ENCODE measurements at places on chromosomes 7 and 10. TPM values are rescaled to one million over a fixed set of nuclear protein-coding genes. Genes with fewer than 3 reads are reported as not detected.

DNA sequence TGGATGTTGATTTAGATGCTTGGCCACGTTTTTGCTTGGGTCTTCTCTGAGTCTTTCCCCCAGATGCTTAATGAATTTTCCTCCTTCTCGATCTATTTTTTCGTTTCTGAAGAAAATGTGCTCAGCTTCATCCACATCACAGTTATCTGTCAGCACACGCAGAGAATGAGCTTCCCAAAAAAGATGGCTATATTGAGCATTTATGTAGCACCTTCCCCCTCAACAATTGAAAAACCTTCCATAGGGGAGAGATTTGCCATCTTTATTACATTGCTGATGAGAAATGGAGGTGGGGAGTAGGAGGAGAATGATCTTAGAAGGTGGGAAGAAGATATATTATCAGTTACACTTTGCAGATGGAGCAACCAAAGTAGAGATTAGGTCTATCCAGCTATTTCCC, 228.1 kb upstream of the PHYHIPL start:
- no peak for DNase-seq

GRCh38 chr10:15251791-15252380, 83.4 kb upstream of the NMT2 start:
- DNase-seq: no peak

GRCh38 chr10:19974138-19974537, 157.9 kb downstream of the PLXDC2 start:
- no peak for DNase-seq

DNA sequence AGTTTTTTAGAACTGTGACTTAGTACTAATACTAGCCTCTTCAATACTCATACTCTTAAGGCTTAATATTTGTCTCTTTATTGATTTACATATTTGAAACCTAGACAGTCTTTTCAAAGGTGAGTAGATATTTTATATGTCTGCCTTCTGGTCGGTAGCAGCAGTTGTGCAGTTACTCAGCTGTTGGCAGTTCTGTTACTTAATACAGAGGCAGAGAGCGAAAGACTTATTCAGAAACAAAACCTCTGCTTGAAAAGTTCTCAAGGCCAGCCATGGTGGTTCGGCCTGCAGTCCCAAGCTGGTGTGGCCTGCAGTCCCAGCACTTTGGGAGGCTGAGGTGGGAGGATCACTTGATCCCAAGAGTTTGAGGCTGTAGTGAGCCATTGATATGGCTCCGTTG, 84.2 kb downstream of the AUTS2 start:
- DNase-seq: no peak

DNA sequence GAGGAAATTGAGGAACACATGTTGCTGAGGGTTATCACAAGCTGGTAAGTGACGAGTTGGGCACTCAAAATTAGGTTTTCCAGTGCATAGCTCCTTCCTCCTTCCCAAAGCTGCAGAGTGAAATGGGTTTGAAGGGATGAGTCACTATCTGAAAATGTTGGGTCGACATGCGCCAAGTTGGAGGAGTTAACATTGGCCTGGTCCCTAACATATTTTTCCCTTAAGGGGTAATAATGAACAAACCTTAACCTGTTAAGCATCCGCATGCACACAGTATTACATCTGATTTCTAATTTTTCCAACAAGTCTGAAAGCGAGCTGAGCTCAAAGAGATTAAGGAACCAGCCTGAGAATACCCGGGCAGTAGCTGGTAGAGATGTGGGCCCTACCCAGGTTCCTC, 20.7 kb upstream of the TECTB start:
- DNase-seq: no peak

DNA sequence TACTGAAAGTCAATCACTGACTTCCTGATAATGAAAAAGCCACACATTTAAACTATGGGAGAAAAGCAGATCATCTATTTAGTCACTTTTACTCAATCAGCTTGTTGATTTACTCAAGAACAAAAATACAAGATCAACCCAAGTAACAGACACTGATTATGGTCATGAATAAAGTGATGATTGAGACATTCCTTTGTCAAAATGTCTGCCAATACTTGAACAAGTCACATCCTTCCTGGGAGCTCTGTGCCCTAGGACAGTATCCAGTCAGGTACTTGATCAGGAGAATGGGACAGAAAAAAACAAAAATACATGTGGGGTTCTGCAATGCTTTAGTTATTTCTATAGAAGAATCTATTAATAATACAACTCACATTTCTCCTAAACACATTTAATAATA, 150.0 kb upstream of the NEBL start:
- DNase-seq: no peak

GRCh38 chr10:31709028-31709427, 219.6 kb downstream of the ARHGAP12 start:
- DNase-seq: no peak

GRCh38 chr7:102874166-102874829, 38.5 kb upstream of the LRRC17 start:
- no peak for DNase-seq

DNA sequence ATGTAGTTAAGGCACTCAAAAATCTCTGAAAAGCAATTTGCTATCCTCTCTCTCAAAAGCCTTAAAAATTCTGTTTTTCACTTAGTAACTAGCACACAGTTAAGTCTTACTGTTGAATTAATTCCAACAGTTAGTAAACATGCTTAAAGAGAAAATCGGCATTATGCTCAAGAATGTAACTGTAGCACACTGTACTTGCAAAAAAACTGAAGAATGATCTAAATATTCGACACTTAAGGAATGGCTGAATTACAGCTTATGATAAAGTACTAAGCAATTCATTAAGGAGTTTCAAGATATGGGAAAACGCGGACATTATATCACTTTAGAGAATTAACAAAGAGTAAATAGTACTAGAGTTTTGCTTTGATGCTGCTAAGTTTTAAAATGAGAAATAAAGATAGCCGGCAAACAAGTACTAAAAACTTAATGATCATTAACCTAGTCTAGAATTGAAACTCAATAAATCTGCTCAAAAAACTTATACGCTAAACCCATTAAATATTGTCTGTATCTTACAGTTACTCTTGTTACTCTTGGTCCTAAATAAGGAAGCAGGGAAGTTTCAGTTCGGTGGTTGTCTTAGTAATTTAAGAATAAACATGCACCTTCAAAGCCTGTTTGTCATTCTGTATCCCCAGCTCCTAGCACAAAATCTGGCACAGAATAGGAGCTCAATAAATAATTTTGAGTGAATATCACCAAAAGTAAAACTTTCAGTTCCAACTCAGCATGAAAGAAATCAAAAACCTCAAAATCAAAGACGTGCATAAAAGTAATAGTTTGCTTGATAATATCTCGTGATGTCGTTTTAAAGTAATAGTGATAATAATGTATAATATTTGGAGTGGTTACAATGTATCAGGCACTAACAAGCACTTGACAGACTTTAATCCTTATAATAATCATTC, 1.2 kb downstream of the TRDMT1 start:
- DNase-seq: no peak

DNA sequence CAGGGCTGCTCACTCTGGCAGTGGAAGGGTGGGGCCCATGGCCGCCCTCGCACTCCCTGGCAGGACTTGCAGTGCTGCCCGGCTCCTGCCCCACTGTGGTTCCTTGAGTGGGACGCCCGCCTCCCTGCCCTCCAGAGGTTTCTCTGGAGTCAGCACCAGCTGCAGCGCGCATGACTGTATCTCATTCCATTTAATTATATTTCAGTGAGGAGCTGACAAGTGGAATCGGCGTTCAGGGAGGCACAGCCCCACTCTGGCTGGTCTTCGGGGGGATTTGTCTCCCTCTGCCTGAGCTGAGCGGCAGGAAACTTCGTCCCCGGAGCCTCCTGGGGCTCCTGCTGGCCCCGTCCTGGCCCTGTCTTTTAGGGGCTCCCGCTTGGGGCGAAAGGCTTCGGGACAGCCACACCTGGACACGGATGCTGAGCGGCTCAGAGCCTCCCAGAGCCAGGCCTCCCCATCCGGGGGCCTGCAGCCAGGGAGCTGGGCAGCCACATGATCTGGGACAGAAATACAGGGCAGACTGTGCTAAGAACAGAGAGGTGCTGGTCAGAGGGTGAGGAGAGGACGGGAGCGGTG, 75.3 kb upstream of the NKX6-2 start:
- no peak for DNase-seq

DNA sequence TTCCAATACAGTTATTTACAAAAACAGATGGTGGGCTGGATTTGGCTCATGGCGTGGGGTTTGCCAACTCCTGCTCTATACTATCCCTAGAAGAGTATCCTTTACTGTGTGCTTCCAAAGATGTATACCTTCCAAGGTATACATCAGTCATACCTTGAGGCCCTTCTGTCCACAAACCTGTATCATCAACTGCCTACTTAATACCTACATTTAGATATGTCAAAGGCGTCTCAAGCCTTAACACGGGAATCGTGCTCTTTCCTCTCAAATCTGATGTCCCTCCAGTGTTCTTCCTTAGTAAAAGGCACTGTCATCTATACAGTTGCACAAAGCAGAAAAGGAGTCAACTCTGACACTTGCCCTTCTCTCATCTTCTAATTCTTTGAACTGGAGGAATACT, 36.9 kb downstream of the NAMPT start:
- DNase-seq: no peak

DNA sequence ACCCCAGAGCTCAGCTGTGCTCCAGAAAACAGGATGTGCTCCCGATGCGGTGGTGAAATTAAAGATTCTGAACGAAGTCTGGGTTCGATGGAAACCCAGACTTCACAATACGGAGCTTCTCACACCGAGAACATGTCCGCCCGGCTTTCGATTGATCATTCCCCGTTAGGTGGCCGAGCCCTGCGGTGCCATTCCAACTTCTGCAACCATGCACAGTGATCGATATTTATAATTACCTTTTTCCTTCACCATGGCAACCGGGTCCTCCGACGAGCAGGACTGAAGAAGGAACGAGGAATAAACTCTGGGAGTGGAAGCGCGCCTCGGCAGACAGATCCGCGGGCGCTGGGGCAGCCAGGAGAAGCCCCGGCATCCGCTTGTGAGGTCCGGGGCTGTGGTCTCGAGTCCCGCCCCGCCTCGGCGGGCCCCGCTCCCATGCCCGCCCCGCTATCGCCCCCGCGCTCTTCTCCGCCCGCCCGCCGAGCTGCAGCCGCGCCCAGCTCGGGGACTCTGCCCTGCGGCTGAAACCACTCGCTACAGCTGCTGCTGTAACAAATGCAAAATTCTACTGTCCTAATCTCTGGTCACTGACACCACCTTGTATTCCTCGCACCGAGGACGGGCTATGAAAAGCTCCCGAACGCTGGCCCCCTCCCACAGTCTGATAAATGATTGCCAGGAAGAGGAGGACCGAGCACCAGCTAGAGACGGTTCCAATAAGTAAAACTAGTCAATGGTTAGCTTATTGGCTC, 26.2 kb downstream of the ABLIM1 start:
- DNase-seq: peak; percentile 63

DNA sequence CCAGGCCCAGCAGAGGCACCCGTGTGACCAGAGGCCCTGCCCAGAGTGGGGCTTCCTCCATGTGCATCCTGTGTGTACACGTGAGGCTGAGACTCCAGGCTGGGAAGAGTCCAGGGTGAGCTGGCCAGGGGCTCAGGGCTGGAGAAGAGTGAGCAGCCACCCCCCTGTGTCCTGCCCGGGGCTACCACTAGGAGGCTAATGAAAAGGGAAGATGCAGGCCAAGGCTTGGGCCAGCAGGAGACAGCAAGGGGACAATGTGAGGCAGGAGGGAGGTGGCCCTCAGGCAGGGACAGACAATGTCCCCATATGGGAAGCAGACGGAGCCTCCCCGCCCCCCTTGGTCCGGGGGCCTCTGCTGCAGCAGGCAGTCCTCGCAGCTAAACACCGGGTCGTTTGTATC, 102.0 kb downstream of the HIF1AN start:
- DNase-seq: no peak

GRCh38 chr7:26155531-26156375, 3.8 kb downstream of the NFE2L3 start:
- DNase-seq: no peak

DNA sequence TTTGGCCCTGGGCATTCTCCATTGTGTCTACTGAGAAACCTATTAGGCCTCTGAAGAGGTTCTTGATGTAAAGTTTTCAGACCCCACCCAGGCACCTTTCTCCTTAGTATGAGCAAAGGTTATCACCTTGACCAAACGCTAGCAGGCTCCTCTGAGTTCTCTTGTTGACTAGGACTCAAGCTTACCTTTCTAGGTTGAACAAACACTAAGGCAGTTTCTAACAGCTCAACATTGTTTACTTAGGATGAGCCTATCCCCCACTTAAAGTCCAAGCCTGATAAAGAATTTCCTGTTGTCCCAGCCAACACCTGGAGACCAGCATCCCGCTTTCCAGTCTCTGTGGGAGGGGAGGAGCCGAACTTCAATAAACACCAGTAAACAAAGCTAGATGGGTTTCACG, 26.3 kb upstream of the ITGB8 start:
- DNase-seq: no peak

DNA sequence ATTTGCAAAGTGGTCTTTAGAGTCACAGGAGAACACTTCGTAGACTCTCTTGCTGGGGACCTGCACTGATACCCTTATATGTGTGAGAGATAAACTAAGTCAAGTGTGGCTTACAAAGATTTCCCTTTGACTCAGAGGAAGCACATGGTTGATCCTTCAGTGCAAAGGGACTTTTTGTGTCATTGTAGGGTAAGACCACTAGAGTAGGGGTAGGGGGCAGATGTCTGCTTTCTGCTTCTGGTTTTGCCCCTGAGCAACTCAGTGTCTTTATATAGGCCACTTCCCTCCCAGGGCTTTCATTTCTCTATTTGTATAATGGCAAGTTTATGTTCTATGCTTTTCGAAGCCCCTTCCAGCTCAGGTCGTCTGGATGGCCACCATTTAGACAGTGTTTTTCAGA, 281.7 kb downstream of the SORCS3 start:
- no peak for DNase-seq

DNA sequence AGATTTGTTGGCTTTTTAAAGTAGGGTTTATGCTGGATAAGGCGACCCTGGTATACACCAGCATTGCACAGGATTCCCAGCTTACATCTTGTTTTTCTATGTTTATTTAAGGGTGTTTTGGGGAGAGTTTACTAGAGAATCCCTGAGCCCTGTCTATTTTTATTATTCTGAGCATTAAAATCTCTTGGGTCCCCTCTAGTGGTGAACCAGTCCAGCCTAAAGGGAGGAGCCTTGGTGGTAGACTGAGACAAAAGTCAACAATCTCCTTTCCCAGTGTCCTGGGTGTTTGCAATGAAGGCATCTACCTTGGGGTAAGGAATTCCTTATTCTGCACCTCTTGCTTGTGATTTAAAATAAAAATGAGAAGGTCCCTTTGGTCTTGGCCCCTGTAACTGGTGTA, 38.2 kb downstream of the ANTXRL start:
- DNase-seq: no peak

GRCh38 chr7:23898619-23899018, 188.6 kb downstream of the STK31 start:
- no peak for DNase-seq

GIMAP8 gene
- polyA plus RNA-seq: 8.6 TPM

VPS37D gene
- 18.9 TPM for polyA plus RNA-seq

HOXA10 gene
- polyA plus RNA-seq: 148 TPM

MMD2 gene
- 0.23 TPM for polyA plus RNA-seq

POLR2J2 gene
- 9.0 TPM for polyA plus RNA-seq

ELFN1 gene
- 18.1 TPM for polyA plus RNA-seq

CFAP43 gene
- polyA plus RNA-seq: 13.4 TPM

Data from renal pelvis (tissue), 12 donors.